ENCODE measurements at places on chromosomes 4 and X. TPM values are rescaled to one million over a fixed set of nuclear protein-coding genes. Genes with fewer than 3 reads are reported as not detected.

- DNase-seq: no peak
Measured at GRCh38 chr4:174256277-174256713, 27.2 kb downstream of the FBXO8 start.

DNA sequence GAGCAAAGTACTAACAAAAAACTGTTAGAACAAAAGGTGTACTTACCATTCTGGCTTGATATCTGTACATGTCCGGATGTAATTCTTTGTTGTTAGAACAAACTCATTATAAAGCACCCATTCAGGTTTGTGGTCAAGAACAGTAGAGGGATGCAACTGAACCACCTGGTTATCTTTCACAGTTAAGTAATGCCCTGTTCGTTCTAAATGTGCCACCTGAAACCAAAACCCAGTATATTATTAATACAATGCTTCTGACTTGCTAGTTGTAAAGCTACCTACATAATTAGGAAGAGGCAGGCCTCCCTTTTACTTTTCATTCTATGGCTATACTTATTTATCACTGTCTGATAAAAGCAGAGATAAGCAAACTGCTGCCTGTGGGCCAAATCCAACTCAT is 54.8 kb downstream of the DHX15 start:
- DNase-seq: no peak

GRCh38 chrX:99705701-99706100 is 704.4 kb downstream of the PCDH19 start:
- DNase-seq: no peak

DNA sequence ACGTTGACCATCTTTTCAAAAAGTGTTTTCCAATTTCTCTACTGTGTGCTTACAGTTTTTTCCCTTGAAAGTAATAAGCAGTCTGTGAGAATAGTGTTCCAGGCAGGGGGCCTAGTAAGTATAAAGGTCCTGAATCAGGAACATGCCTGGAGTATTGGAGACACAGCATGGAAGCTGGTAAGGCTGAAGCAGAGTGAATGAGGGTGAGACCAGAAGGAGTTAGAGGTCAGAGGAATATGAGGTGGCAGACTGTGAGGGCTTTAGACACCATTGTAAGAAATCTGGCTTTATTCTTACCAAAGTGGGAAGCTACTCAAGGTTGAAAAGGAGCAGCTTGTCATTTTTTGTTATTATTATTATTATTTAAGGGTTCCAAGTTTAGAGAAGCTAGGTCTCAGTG is 107.4 kb downstream of the CT47B1 start:
- no peak for DNase-seq

DNA sequence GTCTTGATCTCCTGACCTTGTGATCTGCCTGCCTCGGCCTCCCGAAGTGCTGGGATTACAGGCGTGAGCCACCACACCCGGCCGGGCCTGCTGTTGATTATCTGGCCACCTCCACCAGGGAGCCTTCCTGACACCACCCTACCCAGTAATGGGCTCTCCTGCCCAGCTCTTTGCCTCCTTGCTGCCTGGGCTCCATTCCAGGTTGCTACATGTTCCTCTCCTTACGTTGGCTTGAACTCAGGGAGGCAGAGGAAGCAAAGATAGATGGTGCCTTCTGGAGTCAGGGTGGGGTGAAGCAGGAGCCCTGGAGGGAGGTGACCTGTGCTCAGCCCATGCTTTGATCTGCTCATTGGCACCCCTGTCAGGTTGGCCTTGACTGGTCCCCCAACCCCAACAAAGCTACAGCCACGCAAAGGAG is 26.3 kb downstream of the FLNA start:
- no peak for DNase-seq

DNA sequence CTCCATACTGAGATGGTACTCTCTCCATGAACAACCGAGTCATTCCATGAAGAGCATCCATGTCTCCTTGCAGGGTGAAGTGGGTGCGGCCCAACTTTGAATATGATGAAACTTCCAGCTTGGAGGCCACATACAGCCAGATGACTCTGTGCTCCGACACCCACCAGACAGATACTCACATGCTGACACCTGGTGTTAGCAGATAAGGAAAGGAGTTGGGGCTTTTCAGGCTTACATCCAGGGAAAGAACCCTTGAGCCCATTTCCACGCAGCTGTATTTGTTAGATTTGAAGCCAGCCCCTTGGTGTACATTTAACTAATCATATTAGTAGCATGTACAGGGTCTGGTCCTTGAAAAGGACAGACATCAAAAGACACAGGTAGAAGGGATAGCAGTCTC is 62.1 kb upstream of the PRRG3 start:
- no peak for DNase-seq

- DNase-seq: no peak
Measured at GRCh38 chrX:14032406-14032805, 2.7 kb upstream of the GEMIN8 start.

DNA sequence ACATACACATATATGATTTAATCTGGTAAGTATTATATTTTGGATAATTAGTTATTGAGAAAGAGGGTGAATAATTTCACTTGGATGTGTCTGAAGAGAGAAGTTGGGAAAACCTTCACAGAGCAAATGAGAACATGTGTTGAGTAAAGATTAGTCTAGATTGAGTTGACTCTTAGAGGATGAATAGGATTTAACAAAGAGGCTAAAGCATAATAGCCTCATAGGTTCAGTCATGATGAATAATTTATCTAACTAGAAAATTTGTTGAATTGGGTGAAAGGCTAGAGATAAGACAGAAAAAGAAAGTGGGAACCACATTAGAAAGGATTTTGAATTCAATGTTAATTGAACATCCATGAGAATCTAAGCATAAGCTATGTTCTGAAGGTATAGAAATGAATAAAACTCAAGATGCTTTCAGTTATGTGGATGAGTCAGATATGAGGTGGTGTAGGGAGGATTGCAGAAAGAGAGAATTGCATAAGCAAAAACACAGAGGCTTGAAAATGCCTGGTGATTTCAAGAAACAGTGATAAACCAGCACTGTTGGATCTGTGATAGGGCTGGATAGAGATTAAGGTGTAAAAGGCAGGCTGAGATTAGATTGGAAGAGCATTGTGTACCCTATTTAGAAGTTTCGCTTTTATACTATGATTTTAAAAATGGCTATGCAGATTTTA is 207.6 kb upstream of the NR3C2 start:
- DNase-seq: no peak

DNA sequence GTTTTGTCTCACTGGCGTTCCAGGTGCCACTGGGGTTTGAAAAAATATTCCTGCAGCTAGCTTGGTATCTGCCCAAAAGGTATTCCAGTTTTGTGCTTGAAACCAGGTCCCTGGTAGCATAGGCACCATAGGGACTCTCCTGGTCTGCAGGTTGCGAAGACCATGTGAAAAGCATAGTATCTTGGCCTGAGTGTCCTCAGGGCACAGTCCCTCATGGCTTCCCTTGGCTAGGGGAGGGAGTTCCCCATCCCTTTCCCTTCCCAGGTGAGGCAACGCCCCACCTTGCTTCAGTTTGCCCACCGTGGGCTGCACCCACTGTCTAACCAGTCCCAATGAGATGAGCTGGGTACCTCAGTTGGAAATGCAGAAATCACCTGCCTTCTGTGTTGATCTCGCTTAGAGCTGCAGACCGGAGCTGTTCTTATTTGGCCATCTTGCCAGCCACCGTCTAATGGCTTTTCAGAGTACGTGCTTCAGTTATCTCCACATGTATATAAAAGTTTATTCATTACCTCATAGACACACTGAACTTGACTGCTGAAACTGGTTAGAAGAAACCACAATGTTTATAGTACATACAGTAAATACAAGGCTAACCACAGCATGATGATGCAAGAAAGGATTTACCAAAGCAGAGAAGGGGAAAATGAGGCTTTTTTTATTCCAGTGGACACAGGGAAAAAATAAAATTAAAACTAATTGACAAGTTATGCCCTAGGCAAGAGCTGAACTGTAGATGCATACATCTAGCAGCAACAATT is 10.6 kb downstream of the PBDC1 start:
- no peak for DNase-seq

DNA sequence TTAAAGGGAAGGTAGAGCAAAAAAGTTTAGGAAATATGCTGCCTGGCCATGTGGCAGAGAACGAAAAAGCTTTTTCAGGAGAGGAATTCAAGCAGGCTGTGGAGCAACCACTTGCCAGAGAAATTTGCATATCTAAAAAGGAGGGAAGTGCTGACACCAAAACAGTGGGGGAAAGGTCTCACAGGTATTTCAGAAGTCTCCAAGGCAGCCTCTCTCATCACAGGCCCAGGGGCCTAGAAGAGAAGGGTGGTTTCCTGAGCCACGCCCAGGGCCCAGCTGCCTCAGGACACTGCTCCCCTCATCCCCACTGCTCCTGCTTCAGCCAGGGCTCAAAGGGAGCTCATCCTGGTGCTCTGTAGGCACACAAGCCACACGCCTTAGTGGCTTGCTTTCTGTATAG is 29.9 kb upstream of the STS start:
- DNase-seq: no peak

- no peak for DNase-seq
Measured at GRCh38 chr4:86544310-86544966, 49.7 kb upstream of the PTPN13 start.

DNA sequence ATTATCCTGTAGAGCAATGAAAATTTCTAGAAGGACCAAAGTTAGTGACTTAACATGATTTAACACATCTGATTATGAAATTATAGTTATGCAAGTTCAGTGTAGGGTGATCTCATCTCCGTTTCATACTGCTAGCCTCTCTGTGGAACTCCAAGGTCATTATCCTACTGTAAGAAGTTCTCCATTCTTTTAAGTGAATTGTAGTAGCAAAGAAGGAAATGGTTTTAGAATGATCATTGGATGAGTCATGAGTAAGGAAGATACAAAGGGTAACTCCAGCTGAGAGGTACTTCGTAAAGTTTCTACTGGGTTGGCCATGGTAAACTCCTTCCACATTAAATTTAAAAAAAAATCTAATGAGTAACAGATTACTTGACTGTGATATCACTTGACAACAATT is 215.0 kb upstream of the GIMD1 start:
- DNase-seq: no peak

Gene SPATA4
- total RNA-seq: not detected

Gene CPZ
- total RNA-seq: not detected

Gene CPE
- not detected for total RNA-seq

Gene MAD2L1
- 51.7 TPM for total RNA-seq

Gene PRICKLE3
- total RNA-seq: 16.1 TPM

Gene MAGEC3
- total RNA-seq: not detected

Gene ZNF711
- 0.34 TPM for total RNA-seq

Gene KLHL4
- total RNA-seq: not detected
